H9 (cell line): ENCODE measurements at places on chromosomes 13 and 19.

- DNase-seq: no peak
Observed at GRCh38 chr19:32018014-32018413, 327.4 kb upstream of the ZNF507 start.

DNA sequence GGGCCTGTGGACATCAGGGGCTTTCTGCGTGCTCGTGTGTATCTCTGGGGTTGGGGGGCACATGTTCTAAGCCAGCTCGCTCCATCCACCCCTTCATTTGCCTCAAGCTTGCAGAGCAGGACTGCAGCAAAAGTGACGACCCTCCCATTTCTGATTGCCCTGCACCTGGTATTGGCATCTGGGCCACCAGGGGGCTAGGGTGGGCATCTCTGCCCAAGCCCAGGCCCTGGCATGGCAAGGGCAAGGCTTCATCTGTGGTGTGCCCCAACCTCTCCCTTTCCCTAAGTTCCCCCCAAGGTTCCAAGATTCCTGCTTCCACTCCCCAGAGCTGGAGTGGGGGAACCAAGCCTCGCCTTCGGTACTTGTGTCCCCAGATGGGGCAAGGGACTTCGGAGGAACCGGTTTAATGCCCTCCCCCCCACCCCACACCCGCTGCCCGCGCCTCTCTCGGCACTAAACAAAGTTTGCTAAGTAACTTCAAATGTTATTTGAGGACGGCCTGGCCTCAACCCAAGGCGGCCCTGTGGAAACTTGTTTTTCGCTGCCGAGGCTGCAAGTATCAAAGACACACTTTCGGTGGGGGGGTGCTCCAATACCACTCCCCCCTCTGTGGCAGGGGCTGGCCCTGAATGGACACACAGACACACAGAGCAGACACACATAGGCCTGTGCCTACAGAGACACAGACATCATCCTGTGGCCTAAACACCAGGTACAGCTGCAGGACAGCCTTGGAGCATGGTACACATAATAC, 12.2 kb downstream of the NFIX start:
- DNase-seq: no peak

DNA sequence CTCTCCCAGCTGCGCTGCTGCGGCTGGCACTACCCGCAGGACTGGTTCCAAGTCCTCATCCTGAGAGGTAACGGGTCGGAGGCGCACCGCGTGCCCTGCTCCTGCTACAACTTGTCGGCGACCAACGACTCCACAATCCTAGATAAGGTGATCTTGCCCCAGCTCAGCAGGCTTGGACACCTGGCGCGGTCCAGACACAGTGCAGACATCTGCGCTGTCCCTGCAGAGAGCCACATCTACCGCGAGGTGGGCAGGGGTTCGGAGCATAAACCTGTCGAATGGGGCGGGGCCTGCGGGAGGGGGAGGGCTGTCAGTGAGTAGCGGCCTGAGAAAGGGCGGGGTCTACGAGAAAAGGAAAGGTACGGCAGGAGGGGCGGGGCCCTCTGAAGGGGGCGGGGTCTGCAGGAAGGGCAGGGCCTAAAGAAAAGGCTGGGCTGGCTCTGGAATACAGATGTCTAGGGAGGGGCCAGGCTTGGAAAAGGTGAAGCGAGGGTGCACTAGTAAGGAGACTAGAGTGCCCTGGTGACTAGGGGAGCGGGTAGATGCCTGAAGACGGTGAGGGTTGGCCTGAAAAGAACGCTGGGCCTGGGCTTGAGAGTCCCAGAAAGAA, 3.6 kb downstream of the CD37 start:
- DNase-seq: peak; percentile 98

DNA sequence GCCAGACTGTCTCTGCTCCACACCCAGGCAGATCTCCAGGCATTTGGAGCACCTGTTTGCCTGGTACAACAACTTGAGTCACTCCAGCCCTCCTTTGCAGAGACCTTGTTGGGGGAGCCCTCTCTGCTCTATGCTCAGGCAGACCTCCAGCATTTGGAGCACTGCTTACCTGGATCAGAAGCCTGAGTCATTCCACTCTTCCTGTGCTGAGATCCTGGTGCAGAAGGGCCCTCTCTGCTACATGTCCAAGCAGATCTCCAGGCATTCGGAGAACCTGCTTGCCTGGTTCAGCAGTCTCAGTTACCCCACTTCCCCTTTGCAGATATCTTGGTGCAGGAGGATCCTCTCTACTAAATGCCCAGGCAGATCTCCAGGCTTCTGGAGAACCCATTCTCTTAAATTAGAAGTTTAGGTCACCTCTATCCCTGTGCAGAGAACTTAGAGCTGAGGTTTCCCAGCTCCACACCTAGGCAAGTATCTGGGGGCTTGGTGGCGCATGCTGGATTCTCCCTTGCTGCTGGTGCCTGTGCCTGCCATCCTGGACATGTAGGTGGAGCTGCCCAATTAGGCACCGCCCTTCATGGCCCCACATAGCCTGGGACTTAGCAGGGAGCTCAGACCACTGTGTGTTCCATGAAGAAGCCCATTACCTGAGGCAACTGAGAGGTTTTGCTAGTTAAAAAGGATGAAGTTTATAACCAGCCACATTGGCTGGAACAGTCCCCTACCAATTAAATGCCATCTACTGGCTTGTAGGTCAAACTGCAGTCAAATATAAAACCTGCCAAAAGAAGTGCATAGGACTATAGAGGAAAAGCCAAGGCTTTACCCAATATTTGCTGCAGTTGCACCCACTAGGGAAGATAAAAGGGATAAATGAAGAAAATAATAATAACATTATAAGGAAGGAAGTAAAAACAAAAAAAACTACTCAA, 97.6 kb upstream of the SLITRK6 start:
- peak; percentile 29 for DNase-seq

GRCh38 chr19:2385053-2385721, 25.1 kb downstream of the TMPRSS9 start:
- peak; percentile 96 for DNase-seq

- DNase-seq: peak; percentile 48
Observed at GRCh38 chr13:111219950-111220349, 100.5 kb upstream of the TEX29 start.

GRCh38 chr19:51418707-51419106, 1.3 kb upstream of the SIGLEC10 start:
- no peak for DNase-seq

GRCh38 chr13:110798081-110798994, 84.8 kb downstream of the ING1 start:
- no peak for DNase-seq

- DNase-seq: no peak
Observed at GRCh38 chr19:52991484-52991883, 22.2 kb upstream of the ERVV-1 start.

DNA sequence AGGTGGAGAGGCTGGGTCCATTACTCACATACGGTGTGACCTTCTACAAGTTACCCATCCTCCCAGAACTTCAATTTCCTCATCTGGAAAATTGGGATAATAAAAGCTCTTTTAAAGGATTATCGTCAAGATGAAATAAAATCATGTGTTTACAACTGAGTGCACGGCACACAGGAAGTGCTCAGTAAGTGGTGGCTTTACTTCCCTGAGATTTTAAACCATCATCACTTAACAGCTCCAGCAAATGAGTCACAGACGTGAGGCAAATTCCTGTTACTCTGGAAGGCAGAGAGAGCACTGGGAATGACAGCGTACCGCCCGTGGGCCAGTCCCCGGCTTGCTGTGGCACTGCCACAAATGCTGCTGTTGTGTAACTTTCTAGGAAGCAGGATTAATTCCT, 64.1 kb downstream of the MRPL57 start:
- no peak for DNase-seq

DNA sequence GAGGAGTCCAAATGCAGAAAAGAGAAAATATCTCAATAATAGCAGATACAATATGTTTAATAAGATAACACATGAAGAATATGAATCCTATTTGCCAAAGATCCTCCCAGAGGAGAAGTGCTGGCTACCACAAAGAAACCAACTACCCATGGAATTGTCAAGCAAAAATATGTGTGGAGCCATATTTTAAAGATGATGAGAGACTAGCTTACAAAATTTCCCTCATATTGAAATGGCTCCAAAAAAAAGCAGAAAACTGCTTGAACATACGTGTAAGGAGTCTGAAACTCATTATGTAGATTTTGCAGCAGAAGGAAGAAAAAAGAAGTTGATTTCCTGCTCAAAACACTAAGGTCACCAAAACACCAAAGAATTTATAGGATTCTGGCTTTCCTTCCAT, 94.2 kb downstream of the USP12 start:
- DNase-seq: no peak

DNA sequence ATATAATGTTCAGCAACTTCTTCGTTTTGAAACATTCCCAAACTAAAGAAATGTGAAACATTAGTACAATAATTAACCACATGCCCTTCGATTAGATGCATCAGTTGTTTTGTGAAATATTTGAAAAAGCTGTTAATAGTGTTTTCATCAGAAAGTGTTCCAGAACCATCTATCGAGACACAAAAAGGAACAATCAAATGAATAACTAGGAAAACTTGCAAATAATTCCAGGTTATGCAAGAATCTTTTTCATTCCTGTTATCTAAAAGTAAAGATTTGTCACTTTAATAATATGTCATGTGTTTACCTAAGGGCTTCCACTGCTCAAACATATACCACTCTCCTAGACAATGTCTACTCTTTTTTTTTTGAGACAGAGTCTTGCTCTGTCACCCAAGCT, 904.2 kb upstream of the MIR17HG start:
- no peak for DNase-seq

DNA sequence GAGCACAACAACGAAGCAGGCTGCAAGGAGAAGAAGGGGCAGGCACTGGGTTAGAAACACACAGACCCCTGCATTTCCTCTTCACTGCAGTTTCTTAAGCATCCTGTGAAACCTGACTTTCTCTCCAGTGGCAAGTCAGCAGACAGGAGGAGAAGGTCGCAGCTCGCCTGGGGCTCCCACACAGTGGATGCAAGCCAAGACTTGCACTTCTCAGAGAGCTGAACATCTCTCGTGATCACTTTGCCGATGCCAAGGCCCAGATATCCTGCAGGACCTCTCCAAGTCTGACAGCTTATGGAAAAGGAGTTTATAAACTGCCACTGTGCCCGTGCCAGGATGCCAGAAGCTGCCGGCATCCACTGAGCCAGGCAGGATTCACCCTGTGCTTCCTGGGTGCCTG, 18.4 kb downstream of the TMEM272 start:
- no peak for DNase-seq
